B cell (primary cell): ENCODE measurements at places on chromosomes 13 and 19. TPM values are rescaled to one million over a fixed set of nuclear protein-coding genes. Genes with fewer than 3 reads are reported as not detected.
A peak's percentile ranks its signal among the peaks of the same experiment; 100 is the strongest.

DNA sequence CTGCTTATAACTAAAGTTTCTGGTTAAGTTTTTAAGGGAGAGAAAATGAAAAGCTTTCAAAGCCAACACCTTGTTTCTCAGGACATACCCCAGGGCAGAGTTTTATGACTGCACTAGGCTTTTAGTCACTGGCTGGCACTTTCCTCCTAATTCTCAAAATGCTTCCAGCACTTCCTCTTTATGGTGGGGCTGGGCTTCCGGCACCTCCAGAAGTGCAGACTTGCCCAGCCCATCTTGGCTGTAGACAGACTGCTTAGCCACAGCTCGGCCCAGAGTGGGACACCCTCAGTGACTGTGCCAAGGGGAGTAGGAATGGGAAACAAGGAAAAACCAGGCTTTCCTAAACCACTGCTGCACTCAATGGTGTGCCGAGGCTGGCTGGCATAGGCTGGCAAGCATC lies 23.2 kb upstream of the GTF3A start:
- H3K4me1 ChIP-seq, result peaks cover 6% of the 10 kb centered on the region
- H3K27ac ChIP-seq, result no peak overlapping the region
- peak; percentile 33 for DNase-seq
- H3K4me3 ChIP-seq, result no peak overlapping the region
- peaks cover 5% of the 10 kb centered on the region for H3K27me3 ChIP-seq
- no peaks in the 10 kb centered on the region for H3K36me3 ChIP-seq

GRCh38 chr19:42122691-42123607 lies 9.3 kb downstream of the POU2F2 start:
- no peak for DNase-seq
- H3K27ac ChIP-seq, result peak overlapping the region; percentile 96
- H3K4me1 ChIP-seq, result peaks cover 100% of the 10 kb centered on the region
- H3K4me3 ChIP-seq, result peak overlapping the region; percentile 30
- no peaks in the 10 kb centered on the region for H3K36me3 ChIP-seq
- H3K27me3 ChIP-seq, result no peaks in the 10 kb centered on the region

- peaks cover 21% of the 10 kb centered on the region for H3K4me1 ChIP-seq
- no peaks in the 10 kb centered on the region for H3K36me3 ChIP-seq
- no peaks in the 10 kb centered on the region for H3K27me3 ChIP-seq
- peak overlapping the region; percentile 58 for H3K27ac ChIP-seq
- H3K4me3 ChIP-seq, result peak overlapping the region; percentile 63
- no peak for DNase-seq
Observed at GRCh38 chr13:91346850-91347201, 661 bp upstream of the MIR17HG start.

GRCh38 chr13:80654638-80655249 lies 313.8 kb upstream of the SPRY2 start:
- no peaks in the 10 kb centered on the region for H3K4me1 ChIP-seq
- DNase-seq, result peak; percentile 25
- no peaks in the 10 kb centered on the region for H3K27me3 ChIP-seq
- H3K36me3 ChIP-seq, result no peaks in the 10 kb centered on the region
- H3K4me3 ChIP-seq, result no peak overlapping the region

DNA sequence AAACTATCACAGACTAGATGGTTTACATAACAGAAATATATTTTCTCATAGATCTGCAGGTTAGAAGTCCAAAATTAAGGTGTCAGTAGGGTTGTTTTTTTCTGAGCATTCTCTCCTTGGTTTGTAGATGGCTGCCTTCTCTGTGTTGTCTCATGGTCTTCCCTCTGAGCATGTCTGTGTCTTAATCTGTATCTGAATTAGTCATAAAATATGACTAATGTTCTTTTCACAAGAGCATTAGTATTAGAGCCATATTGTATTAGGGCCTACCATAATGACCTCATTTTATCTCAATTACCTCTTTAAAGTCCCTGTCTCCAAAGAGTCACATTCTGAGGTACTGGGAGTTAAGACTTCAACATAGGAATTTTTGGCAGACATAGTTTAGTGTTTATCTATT lies 77.2 kb upstream of the OBI1 start:
- no peaks in the 10 kb centered on the region for H3K27me3 ChIP-seq
- H3K27ac ChIP-seq, result no peak overlapping the region
- no peak for DNase-seq
- no peak overlapping the region for H3K4me3 ChIP-seq

DNA sequence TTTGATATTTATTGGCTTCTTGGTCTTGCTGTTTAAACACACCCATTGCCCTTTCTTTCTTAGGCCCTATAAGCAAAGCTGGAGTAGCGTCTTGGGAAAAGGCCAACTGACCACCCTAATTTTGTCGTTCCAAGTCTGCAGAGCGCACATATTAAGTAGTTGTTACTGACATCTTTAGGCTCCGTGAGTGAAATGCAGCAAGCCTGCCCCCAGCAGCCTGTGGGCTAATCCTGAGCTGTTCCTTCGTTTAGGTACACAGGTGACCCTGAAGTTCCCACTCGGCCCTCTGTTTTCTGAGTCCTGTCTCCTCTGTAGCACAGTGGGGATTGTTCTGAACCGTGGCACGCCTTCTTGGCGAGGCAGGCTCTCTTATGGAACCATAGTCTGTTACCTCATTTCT lies 170.5 kb downstream of the STK24 start:
- no peak overlapping the region for H3K27ac ChIP-seq
- H3K36me3 ChIP-seq, result no peaks in the 10 kb centered on the region
- peaks cover under 1% of the 10 kb centered on the region for H3K4me1 ChIP-seq

DNA sequence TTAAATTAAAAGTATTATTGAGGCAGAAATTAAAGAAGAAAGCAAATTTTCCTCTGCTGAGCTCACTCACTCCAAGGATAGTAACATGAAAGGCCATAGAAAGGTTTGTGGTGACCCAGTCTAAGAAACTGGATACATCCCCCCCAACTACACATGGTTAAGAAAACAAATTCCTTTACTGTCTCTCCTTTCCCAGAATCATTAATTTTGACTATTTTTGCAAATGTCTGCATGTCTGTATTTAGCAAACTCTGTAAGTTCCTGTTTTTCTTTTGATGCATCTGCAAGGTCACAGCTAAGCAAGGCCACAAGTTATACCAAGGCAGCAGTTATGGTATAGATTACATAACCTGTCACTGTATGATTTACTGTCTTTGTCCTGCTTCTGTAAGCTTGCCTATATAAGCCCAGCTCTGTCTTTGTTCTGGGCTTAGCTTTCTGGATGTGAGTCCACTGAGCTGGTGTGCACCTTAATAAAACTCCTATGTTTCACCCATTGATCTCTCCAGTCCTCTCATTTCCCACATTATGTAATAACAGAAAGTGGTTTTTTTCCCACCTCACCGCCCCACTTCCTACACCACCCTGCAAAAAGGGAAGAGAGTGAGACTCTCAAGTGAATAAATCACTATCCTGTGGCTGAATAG lies 8.5 kb upstream of the ZNF83 start:
- no peaks in the 10 kb centered on the region for H3K4me1 ChIP-seq
- no peaks in the 10 kb centered on the region for H3K36me3 ChIP-seq
- H3K4me3 ChIP-seq, result no peak overlapping the region
- H3K27ac ChIP-seq, result no peak overlapping the region

DNA sequence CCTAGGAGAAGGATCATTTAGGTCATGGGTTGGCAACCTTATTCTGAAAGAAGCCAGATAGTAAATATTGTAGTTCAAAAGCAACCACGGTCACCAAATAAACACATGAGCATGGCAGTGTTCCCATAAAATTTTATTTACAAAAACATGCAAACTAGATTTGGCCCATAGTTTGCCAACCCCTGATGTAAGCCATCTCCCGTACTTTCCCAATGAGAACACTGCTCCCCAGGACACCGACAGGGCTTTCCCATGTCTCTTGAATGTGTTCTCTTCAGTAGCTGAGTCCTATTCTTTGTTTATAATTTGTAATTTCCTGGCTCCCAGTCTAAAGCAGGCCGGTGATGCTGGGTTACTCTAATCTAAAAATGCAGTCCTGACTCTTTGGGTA lies 239.6 kb downstream of the LHFPL6 start:
- no peak for DNase-seq
- peaks cover 3% of the 10 kb centered on the region for H3K27me3 ChIP-seq
- no peak overlapping the region for H3K27ac ChIP-seq
- no peaks in the 10 kb centered on the region for H3K36me3 ChIP-seq
- H3K4me3 ChIP-seq, result no peak overlapping the region

DNA sequence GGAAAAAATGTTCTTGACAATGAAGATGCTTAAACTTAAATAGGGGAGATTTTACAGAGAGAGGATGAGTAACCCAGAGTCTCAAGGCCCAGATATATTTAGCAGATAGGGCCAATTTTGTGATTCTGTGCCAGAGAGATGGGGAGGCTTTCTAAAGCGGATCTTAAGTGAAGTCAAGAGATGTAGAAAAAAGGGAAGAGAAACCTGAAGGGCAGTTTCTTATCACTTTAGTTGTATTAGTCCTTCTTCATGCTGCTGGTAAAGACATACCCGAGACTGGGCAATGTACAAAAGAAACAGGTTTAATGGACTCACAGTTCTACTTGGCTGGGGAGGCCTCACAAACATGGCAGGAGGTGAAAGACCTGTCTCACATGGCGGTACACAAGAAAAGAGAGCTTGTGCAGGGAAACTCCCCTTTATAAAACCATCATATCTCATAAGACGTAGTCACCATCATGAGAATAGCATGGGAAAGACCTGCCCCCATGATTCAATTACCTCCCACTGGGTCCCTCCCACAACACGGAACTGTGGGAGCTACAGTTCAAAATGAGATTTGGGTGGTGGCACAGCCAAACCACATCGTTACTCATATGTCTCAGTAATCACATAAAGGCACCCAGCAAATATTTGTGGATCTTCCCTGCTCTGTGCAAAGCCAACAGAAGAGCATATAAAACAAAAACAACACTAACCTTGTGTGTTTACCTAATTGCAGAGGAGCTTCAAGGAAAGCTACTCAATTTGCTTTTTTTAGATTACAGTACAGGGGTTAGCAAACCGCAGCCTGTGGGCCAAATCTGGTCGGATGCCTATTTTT lies 102.6 kb upstream of the MYCBP2 start:
- H3K27ac ChIP-seq, result peak overlapping the region; percentile 78
- DNase-seq, result peak; percentile 79
- no peak overlapping the region for H3K4me3 ChIP-seq
- H3K27me3 ChIP-seq, result no peaks in the 10 kb centered on the region
- H3K4me1 ChIP-seq, result peaks cover 21% of the 10 kb centered on the region

GRCh38 chr19:50036908-50037307 lies 11.1 kb downstream of the ZNF473 start:
- no peaks in the 10 kb centered on the region for H3K36me3 ChIP-seq
- no peaks in the 10 kb centered on the region for H3K27me3 ChIP-seq
- H3K27ac ChIP-seq, result no peak overlapping the region
- no peaks in the 10 kb centered on the region for H3K4me1 ChIP-seq
- DNase-seq, result no peak

GRCh38 chr13:98480915-98481877 lies 95.7 kb downstream of the STK24 start:
- H3K36me3 ChIP-seq, result no peaks in the 10 kb centered on the region
- DNase-seq, result peak; percentile 20
- no peak overlapping the region for H3K4me3 ChIP-seq

DNA sequence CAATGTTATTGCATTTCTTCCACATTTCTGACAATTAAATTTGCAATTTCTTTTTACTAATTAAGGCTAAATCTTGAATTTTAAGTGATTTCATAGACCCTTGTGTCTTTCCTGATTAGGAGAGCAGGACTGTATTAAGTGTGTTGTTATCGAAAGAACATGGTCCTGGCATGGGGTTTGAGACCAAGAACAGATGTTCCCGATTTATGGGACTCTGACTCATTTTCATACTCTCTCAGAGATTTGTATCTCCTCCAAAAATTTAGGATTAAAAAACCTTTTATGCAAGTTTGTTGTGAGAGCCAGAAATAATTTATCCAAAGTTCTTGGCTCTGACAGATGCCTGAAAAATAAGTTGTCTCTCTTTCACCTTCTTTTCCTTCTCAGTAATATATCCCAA lies 589.3 kb upstream of the ARGLU1 start:
- DNase-seq, result no peak
- no peaks in the 10 kb centered on the region for H3K27me3 ChIP-seq
- no peaks in the 10 kb centered on the region for H3K36me3 ChIP-seq
- H3K27ac ChIP-seq, result no peak overlapping the region
- no peaks in the 10 kb centered on the region for H3K4me1 ChIP-seq
- no peak overlapping the region for H3K4me3 ChIP-seq

DNA sequence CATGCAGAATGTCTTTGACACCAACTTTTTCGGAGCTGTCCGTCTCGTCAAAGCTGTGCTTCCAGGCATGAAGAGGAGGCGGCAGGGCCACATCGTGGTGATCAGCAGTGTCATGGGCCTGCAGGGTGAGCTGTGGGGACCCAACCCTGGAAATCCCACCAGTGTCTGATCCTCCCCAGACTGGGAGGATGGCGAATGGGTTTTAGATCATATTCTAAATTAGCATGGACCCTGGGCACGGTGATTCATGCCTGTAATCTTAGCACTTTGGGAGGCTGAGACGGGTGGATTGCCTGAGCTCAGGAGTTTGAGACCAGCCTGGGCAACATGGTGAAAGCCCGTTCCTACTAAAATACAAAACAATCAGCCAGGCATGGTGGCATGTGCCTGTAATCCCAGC lies 5.5 kb downstream of the RDH8 start:
- no peaks in the 10 kb centered on the region for H3K4me1 ChIP-seq
- H3K36me3 ChIP-seq, result no peaks in the 10 kb centered on the region
- no peak for DNase-seq
- H3K27me3 ChIP-seq, result no peaks in the 10 kb centered on the region
- H3K4me3 ChIP-seq, result no peak overlapping the region
- no peak overlapping the region for H3K27ac ChIP-seq

GRCh38 chr19:39247701-39248664 lies 673 bp downstream of the IFNL4 start:
- peaks cover 7% of the 10 kb centered on the region for H3K27me3 ChIP-seq
- H3K4me3 ChIP-seq, result no peak overlapping the region
- no peaks in the 10 kb centered on the region for H3K36me3 ChIP-seq
- no peak for DNase-seq
- no peak overlapping the region for H3K27ac ChIP-seq

The KCNJ14 gene
- 1.5 and 2.1 TPM in 2 replicates for polyA plus RNA-seq

The ATP1A3 gene
- polyA plus RNA-seq, result 0.62 and 1.2 TPM in 2 replicates

The MIR17HG gene
- 3.6 and 6.0 TPM in 2 replicates for polyA plus RNA-seq
